ENCODE measurements at places on chromosomes 5 and 9.

DNA sequence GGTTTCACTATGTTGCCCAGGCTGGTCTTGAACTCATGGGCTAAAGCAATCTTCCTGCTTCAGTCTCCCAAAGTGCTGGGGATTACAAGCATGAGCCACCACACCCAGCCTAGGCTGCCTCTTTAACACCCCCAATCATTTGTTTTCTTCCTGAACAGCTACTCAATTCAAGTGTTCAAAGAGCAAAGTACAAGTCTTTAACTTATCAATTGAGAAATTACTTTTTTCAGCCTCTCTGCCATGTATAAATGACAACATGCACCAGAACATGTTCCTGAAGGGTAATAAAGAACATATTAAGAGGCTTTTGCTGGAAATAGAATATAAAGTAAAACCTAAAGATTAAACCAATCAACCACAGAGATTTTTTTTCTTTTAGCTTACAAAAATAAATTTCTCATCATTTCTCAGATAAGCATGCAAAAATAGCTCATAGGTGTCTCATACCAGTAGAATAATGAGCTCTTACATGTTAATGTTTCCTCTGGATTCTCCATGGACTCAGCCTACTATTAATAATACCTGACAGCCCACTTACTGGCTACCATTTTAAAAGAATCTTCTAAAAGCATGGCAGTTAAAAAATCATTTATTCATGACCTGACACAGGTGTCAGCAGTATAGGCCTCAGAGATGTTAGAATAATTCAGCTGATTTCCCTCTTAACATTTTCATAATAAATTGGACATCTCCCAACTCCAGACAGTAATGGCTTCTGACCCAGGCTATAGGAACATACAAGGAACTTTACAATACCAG, 60.0 kb downstream of the MCTP1 start:
- DNase-seq: no peak

DNA sequence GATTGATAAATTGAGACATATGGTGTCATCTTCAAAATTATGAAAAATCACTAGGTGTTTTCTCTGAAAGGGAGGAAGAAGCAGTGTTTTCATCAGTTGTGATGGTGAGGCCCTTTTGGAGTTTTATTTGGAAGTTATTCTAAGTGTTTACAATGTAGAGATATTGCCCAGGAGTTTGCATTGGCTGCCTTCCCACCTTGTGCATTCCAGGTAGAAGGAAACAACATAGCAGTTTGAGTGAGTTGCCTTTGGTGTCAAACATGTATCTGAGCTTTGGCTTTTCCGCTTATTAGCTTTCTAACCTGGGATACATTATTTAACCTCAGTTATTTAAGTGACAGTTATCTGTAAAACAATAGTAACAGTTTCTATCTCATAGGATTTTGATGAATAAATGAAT, 122.5 kb downstream of the SCAMP1 start:
- DNase-seq: no peak

GRCh38 chr5:168592014-168592368, 12.8 kb upstream of the PANK3 start:
- no peak for DNase-seq

DNA sequence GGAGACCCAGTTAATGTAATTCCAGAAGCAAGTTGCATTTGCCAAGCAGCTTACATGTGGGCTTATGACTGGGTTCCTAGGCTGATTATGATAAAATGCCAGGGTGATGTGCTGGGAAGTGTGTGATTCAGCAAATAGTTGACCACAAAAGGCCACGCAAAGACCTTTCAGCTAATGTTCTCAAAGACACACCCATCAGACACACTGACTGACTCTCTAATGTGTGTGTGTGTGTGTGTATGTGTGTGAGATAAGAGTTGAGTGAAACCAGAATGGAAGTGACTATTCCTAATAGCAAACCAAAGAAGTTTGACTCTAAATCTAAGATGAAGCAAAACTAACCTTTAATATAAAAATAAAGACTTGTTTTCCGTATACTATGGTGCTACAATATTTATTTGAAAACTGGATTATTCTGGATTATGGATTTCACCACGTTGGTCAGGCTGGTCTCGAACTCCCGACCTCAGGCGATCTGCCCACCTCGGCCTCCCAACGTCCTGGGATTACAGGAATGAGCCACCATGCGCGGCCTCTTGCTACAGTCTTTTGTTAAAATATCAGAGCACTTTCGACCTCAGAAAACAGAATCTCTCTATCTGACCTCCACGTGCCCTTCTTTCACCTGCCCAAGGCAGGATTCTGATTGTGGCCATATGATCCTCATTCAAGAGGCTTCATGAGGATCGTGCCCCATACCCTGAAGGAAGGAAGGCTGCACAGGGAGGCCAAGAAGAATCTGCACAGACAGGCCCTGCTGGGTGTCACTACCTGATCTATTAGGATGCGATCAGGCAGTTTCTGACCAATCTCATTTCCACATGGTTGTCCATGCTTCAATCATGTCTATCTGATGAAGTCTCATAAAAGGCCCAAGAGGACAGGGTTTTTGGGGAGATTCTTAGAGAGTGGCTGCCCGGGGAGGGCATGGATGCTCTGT, 75.6 kb downstream of the USP20 start:
- DNase-seq: no peak

- no peak for DNase-seq
These were observed 254.1 kb downstream of the CDH18 start for GRCh38 chr5:19733612-19734495.

DNA sequence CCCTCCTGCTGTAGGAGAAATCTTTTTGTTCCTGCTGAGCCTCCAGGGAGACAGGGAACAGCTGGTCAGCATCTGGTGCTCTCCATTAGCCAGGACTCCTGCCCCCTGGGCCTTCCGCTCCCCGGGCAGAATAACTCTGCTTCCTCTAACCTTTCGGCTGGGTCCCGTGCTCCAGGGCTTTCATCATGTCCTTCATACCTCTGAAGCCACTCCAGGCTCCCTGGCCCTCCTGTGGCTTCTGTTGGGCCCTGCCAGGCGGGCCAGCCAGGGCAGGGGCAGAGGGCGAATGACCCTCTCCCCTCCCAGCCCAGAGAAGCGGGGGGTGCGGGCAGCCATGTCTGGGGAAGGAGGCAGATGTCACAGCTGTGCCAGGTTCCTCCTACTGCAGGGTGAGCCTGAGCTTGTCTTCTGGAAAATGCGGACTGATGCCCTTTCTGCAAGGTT, 81.7 kb upstream of the LMX1B start:
- DNase-seq: no peak

DNA sequence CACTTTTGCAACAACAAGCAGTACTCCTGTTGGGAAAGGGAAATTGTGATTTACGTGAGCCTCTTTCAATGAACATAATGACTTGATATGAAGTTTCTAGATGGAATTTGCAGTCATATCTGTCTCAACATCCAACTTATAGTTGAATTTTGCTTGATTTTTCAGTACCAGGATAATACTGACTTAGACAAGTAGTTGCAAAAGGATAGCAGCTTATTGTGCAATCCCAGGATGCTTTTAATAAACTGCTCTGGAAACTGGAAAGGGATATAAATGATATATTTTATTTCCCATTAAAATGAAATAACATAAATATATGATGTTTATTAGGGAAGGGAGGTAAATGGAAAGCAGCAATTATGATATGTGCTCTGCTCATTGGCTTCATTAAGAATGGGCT, 174.4 kb upstream of the RGMB start:
- no peak for DNase-seq

DNA sequence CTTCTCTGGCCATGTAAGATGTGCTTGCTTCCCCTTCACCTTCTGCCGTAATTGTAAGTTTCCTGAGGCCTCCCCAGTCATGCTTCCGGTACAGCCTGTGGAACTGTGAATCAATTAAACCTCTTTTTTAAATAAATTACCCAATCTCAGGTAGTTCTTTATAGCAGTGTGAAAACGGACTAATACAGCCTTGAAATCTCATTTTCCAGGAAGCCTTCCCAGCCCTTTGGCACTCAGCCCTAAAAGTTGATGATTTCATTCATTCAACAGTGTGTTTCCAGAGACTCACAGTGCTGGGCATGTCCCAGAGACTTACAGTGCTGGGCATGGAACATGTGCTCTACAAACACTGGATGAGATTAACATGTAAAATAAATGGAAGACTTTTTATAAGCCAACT, 135.8 kb downstream of the DCP2 start:
- no peak for DNase-seq

DNA sequence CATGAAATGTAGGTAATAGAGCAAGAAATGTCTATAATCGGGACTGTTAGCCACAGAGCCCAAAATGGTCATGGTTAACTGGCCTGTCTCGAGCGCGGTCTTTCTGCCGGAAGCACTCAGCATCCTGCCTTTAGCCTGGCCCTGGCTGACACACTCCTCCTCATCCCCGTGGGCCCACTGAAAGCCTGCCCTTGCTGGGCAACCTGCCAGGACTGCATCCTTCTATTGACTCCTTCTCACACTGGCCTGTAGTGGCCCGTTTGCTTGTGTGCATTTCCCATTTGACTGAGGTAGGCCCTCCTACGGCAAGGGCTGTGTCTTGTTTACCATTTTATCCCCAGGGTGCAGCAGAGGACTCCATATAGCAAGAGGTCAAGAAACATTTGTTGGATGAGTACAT, 215.7 kb downstream of the ATPSCKMT start:
- DNase-seq: no peak

DNA sequence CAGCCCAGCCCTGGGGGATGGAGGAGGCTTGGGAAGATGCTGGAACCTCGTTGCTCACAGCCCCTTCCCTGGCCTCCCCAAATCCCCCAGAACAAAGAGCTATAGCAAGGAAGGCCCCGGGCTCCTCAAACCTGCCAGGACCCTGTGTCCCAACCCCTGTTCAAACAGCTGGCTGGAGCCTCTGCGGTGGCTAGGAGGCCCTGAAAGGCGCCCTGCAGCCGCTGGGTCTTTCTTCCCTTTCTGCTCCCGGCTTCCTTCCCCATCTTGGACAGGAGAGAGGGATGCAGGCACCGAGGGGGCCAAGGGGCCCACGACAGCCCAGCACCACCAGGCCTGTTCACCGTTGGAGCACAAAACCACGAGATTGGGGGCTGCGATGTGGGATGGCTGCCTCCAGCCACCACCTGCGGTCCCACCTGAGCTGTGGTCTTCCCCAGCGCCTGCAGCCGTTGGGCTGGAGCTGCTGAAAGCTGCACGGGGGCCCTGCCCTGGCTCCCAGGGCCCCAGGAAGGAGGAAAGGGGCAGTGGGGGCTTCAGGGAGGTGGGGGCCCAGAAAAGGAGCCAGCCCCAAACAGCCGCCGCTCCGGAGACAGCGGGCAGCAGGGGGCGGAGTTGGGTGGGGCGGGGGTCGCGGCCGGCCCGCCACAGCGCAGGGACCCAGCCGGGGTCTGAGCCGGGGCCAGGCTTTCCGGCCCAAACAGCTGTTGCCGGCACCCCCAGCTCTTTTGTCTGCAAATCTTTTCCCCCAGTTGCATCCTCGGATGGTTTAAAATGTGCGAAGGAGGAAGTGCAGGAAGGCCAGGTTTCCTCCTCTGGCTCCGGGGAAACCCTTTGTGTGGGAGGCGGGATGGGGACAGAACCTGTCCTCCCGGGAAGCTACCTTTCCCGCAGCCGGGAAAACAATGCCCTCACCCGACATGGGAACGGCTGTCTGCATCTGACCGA, 16.1 kb downstream of the NOTCH1 start:
- no peak for DNase-seq

DNA sequence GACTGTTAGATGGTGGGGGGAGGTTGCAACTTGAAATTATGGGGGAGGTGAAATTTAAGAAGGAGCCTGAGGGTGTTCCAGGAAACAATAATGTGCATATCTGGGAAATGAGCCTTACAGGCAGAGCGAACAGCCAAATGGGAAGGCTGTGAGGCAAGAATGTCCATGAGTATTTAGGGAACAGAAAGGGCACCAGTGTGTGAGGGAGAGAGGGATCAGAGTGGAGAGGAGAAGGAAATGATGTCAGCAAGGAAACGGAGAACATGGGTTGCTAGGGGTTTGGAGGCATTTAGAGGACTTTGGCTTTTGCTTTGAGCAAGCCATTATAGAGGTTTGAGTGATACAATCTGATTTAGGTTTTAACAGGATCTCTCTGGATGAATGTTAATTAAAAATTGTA, 285.4 kb downstream of the TLE4 start:
- DNase-seq: no peak

GRCh38 chr9:100346836-100347235, 5.9 kb downstream of the TEX10 start:
- no peak for DNase-seq

DNA sequence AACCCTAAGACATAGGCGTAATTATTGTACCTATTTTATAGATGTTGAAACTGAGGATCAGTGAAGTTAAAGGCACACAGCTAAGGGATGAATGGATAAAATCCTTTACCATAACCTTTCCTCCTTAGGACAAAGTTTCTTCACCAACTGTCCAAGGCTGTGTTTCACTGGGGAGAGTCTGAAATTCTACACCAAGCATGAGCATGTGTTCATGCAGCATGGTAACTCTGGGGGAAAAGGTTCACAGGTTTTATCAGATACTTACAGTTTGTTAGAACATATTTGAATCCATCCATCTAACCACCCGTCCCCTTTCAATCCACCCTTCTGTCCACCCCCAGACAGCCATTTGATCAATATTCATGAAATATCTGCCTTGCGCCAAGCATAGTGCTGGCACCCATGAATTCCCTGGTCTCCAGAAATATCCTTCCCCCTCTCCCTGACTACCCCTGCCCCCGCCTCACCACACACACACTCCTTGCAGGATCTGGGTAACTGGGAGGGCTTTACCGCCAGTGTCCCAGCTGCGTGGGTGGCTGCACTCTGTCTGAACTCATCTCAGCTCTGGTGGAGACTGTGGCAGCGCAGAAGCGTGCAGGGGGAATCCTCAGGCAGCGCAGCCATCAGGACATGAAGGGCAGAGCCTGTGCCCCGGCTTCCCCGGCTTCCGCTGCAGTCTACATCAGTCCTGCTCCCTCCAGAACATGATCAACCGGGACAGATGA, 6.3 kb upstream of the KCNIP1 start:
- no peak for DNase-seq

GRCh38 chr5:173689737-173690360, 73.4 kb upstream of the BOD1 start:
- DNase-seq: peak; percentile 24

GRCh38 chr5:1885868-1886845, 3.4 kb upstream of the IRX4 start:
- DNase-seq: no peak

GRCh38 chr9:22617156-22617555, 170.5 kb downstream of the DMRTA1 start:
- no peak for DNase-seq

- no peak for DNase-seq
These were observed 102.3 kb upstream of the MAP3K1 start for GRCh38 chr5:56712895-56713591.

GRCh38 chr5:1414311-1415058, 30.8 kb downstream of the SLC6A3 start:
- DNase-seq: no peak

- DNase-seq: no peak
These were observed 304.0 kb downstream of the TLR4 start for GRCh38 chr9:118008246-118008645.
